Progenitor cell of endocrine pancreas (in vitro differentiated cells): ENCODE measurements at places on chromosomes 5 and 9. TPM values are rescaled to one million over a fixed set of nuclear protein-coding genes. Genes with fewer than 3 reads are reported as not detected.

TMEM215 gene
- total RNA-seq = not detected in 2 replicates

WDR31 gene
- 5.1 and 5.7 TPM in 2 replicates for total RNA-seq

IL13 gene
- total RNA-seq = not detected in 2 replicates

NMUR2 gene
- total RNA-seq = not detected in 2 replicates

PCDHB8 gene
- total RNA-seq = 2.0 and 2.8 TPM in 2 replicates

PCDHA1 gene
- total RNA-seq = not detected in 2 replicates

GRCh38 chr5:29853711-29854220 is 1339.7 kb upstream of the CDH6 start:
- no peak for DNase-seq

GRCh38 chr5:3598207-3598606 is 2.6 kb downstream of the IRX1 start:
- DNase-seq = no peak

GRCh38 chr5:41772056-41772455 is 98.2 kb downstream of the OXCT1 start:
- DNase-seq = no peak
